ENCODE measurements at places on chromosomes 5 and 9.
A peak's percentile ranks its signal among the peaks of the same experiment; 100 is the strongest.

GRCh38 chr9:136391737-136392537 lies 8.0 kb downstream of the SNAPC4 start:
- no peak for DNase-seq

DNA sequence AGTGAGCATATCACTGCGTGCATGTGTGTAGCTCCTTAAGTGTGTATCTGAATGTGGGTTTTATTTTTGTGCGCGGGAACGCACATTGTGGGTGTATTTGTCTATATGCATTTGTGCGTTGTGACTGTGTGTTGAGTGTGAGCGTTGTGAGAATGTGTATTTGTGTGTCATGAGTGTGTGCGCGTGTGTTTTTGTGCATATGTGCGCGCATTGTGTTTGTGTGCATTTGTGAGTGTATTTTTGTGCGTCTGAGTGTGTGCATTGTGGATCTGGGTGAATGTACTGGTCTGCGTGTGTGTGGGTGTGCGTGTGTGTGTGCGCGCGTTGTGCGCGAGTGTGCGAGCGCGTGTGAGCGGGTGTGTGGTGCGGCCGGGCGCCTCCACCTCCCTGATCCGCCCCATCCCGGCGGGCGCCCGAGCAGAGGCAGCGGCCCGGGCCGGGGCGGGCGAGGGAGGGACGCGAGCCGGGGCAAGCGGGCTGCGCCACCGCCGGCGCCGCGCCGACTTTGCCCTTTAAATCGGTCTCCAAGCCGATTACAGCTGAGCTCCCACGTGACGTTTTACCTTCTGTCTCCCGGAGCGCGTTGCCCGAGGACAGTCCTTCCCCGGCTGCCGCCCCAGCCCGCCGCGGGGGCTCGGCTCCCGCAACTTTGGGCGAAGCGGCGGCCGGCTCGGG lies at the start of gene RASGRF2:
RASGRF2 (plus strand) TSS at position 596 of the 675 bp plus-strand sequence. CDS start 376 bp downstream, outside the sequence.
- DNase-seq = no peak

DNA sequence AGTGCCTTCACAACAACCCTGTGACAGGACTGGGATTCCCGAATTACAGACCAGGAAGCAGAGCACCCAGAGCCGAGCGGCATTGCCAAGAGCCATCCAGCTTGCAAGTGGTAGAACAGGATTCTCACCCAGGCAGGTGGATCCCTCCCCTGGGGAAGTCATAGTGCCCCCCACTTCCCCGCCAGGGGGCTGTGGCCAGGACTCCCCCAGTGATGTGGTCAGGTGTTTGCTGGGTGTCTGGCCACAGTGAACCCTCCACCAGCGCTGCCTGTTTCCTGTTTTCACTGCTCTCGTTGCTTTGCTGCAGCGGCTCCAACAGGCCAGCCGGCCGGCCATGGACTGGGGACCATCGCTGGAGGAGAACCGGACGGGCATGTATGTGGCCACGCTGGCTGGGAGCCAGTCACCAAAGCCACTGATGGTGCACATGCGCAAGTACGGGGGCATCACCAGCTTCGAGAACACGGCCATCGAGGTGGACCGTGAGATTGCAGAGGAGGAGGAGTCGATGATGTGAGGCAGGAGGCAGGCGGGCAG lies 19.3 kb downstream of the SLC6A7 start:
- DNase-seq = peak; percentile 77

GRCh38 chr5:133714161-133714915 lies 102.0 kb upstream of the FSTL4 start:
- peak; percentile 70 for DNase-seq

DNA sequence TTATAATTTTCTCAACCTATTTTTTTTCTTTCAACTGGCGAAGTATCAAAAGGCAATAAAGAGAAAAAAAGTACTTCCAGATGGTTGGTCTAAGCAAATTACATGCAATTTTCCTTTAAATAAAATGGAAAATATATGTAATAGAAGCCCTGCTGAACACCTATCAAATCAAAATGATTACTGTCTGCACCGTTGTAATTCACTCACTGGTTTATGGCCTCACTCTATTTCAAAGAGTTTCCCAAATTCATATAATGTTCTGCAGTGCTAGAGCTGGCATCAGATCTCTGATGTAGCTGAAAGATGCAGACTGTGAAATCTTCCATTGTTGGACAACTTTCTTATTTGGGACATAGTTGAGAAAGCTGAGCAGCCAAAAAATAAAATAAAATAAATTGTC lies 130.3 kb downstream of the SEMA5A start:
- DNase-seq = no peak

DNA sequence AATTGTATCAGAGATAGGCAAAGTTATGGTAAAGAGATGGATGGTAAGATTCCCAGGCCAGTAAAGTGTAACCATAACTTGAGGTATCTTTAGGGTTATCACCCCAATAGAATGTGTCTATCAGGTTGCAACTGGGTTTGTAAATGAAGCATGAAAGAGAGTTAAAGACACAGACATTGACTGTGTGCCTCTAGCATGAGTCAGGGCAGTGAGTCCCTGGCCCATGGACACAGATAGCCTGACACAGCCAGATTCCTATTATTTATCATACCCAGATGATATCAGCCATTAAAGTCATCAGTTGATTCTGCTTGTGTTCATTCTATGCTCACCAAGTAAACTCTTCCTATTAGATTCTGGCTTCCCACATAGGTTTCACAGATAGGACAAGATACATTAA lies 33.5 kb upstream of the SNAPC3 start:
- no peak for DNase-seq

- DNase-seq = no peak
Observed at GRCh38 chr5:83436276-83436675, 35.3 kb upstream of the VCAN start.

- no peak for DNase-seq
Observed at GRCh38 chr9:27489087-27489876, 34.8 kb upstream of the IFNK start.

- no peak for DNase-seq
Observed at GRCh38 chr5:30736669-30737068, 456.8 kb upstream of the CDH6 start.

- no peak for DNase-seq
Observed at GRCh38 chr9:13186091-13186490, 93.4 kb downstream of the MPDZ start.

DNA sequence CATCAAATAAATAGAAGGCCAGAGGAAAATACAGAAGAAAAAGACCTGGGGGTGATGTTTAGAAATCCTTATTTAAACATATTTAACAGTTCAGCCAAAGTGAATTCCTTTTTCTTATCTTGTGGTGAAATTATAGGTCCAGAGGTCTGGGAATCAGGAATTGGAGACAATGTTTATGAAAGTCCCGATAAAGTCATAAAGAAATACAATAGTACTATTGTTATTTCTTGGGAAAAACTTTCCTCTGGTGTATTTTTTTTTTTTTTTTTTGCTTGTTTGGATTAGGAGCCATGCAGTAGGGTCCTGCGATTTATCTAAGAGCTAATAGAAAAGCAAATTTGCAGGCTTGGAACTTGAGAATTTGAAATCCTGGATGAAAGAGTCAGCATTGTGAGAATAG lies 426 bp downstream of the C7 start:
- DNase-seq = no peak

DNA sequence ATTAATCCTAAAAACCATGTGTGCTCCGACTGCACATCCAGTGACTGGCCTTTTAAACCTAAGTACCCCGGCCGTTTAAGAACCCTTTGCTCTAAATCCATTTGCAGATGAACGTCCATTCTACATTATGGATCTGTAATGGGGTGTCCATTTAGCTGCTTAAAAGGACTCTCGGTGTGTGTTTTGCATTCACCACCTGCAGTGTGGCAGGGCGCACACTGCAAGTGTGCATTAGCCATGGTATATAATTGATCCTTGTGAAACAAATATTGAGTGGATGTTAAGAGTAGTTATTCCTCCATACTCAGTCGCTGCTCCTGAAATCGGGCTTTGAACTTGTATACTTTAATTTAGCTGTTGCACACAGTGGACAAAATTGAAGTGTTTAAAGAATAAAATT lies 190.1 kb upstream of the WWC1 start:
- DNase-seq = no peak

- no peak for DNase-seq
Observed at GRCh38 chr5:96470785-96471184, 37.7 kb upstream of the PCSK1 start.

- no peak for DNase-seq
Observed at GRCh38 chr5:133938039-133938821, 30.2 kb downstream of the C5orf15 start.

DNA sequence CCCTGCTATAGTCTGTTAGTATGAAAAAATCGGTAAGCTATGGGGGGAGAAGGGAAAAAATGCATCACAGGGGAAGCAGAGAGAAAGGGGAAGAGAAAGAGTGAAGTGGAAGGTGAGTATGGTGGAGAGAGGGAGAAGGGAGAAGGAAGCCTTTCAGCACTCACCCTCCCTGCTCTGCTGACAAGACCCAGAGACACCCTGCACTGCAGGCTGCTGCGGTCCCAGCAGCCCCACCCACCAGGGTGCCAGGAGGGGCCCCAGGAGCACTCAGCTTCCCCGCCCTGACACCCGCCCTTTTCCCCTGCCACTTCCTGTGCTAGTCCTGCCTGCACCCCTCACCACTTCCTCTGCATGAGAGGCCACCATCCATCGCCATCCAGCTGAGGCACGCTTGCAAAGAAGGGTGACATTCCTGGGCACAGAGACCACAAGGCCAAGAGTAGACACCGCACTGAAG lies 12.7 kb downstream of the STK10 start:
- DNase-seq = no peak

DNA sequence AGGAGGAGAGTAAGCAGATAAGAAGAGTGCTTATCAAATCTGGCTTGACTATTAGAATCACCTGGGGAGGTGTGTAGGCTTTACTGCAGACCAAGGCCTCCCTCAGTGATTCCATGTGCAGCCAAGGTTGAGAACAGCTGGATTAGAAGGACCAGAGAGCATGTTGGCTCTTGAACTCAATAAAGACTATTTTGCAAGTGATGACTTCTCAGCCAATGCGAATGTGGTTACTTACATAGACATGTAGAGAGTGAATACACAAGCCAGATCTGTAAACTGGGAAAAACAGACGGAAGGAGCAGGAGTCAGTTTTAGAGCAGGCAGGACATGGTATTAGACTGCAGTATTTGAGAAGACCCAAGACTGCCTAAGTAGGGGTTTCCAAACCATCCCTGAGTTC lies 48.5 kb downstream of the MAMDC2 start:
- no peak for DNase-seq

DNA sequence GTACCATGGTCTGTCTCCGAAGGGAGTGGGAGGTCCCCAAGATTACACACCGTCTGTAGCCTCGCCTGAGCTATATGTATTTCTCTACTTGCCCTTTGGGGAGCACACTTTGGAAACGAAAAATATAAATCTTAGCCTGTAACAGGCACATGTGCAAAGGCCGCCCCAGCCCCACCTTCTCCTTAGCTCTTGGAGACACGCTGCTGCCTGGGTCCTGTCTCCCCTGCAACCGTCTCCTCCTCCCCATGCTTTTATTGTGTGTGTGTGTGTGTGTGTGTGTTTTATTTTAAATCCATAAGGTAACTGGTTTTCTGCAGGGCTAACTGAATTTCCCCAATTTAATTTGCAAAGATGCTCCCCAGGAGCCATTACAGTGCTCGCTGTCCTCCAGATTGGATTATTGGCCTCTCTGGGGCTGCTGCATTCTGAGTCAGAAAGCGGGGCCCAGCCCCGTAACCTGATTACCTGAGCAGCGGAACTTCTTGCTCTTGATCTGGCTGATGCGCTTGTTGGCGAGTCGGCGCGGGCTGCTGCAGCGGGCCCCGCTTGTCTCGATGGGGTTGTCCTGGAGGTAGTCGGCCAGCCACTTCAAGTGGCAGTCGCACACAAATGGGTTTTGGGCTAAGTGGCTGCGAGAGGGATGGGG lies 193.3 kb upstream of the PANK3 start:
- no peak for DNase-seq

DNA sequence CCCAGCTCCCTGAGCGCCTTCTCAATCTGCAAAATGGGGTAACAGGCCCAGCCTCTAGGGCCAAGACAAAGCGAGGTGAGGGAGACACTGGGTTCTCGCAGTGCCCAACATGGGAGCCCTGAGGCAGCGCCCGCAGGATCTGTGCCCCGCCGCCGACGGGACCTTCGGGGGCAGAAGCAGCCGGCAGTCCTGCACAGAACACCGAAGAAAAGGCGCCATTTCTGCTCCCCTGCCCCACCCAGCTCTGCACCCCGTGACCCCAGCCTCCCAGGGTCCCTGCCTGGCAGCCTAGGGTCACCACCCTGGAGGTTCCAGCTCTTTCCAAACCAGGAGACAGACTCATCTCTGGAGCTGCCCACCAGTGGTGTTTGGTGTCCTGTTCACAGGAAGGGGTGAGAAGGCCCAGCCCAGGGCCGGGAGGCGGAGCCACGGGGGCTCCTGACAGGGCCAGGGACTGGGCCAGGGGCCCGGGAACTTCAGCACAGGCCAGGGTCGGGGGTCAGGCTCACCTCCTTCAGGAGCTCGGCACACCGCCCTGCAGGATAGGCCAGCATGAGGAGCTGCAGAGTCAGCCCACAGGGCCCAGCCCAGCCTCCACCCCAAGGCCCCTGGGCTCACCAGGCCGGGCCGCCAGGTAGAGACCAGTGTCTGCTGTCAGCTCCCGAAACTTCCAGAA lies 3.3 kb downstream of the LCN8 start:
- no peak for DNase-seq

DNA sequence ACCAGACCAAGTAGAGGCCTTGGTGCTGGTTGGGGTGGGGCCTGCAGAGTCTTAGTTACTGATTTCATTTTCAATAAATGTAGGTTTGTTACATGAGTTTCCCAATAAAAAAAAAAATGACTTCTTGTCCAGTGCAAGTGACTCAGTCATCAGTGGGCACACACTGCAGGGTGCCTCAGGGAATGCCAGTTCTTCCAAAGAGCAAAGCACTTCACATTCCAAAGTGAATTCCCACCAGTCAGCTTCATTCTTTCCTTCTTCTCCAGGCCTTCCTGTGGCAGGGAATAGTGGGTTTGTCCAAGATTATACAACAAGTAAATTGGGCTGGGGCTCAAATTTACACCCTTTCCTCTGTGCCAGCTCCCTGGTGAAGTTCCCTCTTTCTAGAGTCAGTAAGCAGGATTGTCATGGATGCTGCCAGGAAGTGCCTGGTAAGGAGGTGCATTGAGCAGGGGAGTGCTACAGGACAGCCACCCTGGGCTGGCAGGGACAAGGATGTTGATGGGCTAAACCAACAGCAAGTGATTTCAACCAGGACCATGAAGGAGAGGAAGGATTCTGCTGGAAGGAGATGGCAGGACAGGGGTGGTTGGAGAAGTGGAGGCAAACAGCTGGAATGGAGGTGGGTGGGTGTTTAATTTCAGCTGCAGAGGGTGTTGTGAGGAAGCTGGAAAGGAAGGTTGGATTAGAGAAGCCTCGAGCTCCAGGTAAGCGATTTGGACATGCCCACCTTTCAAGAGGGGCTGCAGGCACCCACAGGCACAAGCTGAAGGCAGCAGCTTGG lies 3.7 kb upstream of the B4GALT7 start:
- DNase-seq = no peak

- no peak for DNase-seq
Observed at GRCh38 chr9:133584167-133584558, 25.0 kb downstream of the FAM163B start.

DNA sequence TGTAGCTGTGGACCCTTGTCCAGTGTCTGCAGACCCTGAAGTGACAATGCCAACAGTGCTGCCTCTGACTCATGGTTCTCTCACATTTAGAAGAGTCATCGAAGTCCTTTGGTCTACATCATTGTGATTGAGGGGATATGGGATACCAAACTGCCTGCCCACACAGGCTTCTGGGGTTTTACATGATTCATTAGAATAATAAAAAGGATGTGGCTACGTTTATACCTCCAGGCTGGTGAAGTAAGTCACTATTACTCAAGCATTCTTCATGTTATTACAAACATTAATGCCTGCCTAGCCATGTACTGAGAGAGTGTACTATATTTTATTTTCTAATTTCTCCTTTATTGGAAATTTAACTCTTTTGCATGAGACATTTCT lies 365.7 kb downstream of the SPATA31D1 start:
- peak; percentile 83 for DNase-seq

GRCh38 chr5:57277085-57277484 lies 103.2 kb downstream of the GPBP1 start:
- peak; percentile 50 for DNase-seq

All from PC-3 (cell line).